ENCODE measurements at places on chromosomes 3 and 15.

GRCh38 chr15:81475926-81476325 is 101.9 kb upstream of the TMC3 start:
- DNase-seq, result no peak

DNA sequence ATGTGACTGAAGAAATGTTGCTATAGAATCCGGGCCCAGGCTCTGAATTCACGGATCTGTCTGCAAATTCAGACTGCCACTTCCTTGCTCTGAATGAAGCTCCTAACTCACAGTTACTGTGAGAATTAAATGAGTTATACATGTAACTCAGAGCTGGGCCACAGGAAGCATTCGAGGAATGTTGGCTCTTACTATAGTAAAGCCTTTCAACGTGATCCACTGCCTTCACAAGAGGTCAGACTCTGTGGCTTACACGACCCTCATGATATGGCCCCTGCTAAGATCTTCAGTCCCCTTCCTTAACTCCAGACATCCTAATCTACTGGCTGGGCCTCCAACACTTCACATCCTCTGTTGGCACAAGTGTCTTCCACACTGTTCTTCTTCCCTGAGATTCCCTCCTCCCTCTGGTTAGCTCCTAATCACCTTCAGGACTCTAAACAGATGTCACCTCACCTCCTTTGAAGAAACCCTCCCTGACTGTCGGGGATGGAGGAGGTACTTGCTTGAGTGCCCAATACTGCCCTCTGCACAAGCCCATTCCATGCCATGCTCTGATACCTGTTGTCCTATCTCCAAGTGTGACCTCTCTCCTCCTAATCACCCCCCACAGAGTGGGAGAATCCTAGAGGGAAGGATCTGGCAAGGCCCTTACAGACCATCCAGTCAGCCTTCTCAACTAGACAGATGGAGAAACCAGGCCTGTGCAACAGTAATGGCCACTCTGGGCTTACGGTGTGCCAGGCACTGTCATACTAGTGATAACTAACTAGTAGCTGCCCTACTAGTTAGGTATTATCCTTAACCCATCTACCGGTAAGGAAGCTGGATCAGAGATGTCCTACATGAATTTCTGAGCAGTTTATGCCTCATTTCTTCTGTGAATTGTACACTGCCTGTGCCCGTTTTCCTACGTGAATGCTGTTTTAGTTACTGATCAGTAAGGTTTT is 1.3 kb downstream of the ACTR8 start:
- no peak for DNase-seq

DNA sequence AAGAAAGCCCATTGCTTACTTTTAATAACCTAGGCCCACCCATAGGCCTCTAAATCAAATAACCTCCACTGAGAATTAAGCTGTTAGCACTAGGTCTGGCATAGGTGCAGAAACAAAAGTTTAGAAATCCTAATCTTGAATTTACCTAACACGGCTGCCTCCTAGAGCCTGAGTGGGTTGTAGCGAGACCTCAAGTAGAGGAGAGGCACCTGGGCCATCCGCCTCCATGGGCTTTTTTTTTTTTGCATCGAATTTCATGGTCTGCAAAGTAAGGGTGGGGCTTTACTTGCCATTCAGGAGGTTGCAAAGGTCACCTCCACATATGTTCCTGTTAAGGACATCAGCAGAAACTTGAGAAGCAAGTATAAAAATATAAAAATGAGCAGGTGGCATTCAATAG is 6.6 kb upstream of the TPM1 start:
- no peak for DNase-seq

DNA sequence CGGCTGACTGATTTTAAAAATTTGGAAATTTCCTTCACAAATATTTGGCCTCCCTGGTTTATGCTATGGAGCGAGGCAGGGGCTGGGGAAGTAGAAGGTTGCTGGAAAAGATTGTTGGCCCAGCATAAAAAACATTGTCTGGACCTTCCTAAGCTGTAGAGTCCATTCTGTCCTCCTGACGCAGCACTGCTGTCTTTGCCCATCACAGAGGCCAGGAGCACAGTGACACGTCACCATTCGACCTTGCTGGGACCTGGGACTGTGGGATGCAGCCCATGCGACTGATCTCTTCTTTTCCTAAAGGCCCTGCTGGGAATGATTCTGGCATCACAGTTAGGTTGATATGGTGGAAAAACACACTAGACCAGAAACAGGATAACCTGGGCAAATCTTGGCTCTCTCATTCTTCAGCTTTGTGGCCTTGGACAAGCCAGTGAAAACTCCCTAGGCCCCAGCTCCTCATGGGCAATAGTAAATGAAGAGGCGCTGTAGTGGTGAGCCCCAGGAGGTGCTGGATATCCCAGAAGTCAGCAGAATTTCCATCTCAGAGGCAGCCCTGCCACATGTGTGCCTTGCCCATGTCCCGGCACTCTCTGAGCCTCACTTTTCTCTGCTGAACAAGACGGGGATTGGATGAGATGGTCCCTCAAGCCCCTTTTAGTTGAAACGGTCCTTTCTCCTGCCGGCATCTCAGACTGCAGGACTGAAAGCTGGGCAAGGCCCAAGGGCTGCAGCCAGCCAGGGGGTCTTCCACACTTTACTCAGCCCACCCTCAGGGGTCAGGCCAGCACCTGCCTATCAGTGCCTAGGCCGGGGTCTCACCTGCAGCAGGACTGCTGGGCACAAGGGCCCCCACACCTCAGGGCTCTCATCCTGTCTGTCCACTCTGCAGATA is 69.6 kb downstream of the SENP2 start:
- no peak for DNase-seq

DNA sequence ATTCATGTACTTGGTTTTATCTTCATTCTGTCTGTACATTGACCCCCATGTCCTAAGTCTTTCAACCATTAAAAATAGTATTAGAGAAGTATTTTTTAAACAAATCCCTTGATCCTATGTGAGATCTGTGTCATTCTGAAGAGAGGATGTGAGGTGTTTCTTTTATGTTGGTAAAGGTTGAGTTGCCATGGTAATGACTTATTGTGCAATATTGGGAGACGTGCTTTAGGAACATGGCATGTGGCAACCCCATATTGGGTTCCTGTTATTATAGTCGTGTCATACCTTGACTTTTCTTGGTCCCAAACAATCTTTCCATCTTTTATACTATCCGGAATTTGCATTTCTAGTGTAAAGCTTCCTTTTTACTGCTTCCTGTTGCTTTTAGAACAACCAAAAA is 203.1 kb downstream of the KCNAB1 start:
- no peak for DNase-seq

GRCh38 chr3:52396011-52396906 is 48.6 kb downstream of the SEMA3G start:
- DNase-seq, result no peak

DNA sequence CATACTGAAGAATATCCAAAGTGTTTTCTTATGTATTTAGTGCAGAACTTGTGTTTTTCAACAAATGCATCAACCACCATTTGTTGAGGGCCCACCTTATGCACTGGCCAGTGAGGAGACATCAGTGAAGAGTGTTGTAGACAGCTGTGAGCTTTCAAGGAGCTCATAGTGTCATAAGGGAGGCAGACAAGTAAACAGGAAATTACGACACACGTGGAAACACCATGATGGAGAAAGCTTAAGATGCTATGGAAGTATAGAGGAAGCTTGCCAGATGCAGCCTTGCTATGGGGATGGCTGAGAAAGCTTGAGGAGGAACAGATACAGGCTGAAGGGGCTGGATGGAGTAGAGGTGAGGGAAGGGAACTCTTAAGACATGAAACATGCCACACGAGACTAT is 50.8 kb upstream of the PSMD6 start:
- no peak for DNase-seq
